Neural crest cell (in vitro differentiated cells): ENCODE measurements at places on chromosomes 6 and 20.
A peak's percentile ranks its signal among the peaks of the same experiment; 100 is the strongest.

DNA sequence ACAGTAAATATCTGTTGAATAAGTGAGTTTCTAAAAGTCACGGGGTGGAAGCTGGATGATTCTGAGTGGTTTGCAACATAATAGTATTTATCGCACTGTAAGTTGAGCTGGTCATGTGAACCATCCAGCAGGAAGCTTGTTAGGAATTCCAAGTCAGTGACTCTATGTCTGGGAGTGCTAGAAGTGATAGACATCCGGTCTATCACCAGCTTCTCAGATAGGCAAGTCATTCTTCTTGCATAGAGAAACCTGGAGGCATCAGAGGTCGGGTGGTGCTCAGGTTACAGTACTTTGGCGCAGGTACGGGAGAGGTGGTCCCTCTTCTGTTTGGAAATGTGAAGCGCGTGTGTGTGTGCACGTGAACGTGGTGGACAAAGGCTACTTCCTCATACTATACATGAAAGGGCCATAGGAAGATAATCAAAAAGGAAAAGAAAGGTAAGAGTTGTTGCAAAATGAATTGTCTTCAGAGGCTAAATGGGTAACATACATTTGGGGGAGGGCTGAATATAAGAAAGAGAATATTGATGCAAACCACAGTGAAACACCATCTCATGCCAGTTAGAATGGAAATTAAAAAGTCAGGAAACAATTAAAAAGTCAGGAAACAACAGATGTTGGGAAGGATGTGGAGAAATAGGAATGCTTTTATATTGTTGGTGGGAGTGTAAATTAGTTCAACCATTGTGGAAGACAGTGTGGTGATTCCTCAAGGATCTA, 299.3 kb upstream of the ZFP64 start:
- DNase-seq: no peak

DNA sequence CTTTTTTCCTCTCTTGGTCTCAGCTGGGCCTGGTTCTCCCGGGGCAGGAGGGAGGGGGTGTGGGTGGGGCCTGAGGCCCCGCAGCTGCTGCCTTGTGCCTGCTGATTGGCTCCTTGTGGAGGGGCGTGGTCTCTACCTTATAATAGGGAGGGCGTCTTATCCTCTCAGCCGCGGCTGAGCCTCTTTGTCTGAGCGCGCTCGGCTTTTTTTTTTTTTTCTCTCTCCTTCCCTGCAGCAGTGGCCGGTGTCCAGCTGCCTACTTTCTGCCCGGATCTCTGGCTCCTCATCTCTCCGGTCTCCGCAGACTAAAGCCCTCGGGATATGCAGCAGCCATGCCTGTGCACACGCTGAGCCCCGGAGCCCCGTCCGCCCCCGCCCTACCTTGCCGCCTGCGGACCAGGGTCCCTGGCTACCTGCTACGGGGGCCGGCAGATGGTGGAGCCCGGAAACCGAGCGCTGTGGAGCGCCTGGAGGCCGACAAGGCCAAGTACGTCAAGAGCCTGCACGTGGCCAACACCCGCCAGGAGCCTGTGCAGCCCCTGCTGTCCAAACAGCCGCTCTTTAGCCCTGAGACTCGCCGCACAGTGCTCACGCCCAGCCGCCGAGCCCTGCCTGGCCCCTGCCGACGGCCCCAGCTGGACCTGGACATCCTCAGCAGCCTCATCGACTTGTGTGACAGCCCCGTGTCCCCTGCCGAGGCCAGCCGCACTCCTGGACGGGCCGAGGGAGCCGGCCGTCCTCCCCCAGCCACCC, 11.1 kb downstream of the FAM110A start:
- peak; percentile 70 for DNase-seq

GRCh38 chr20:36496707-36497669, 44.3 kb upstream of the MYL9 start:
- DNase-seq: no peak

DNA sequence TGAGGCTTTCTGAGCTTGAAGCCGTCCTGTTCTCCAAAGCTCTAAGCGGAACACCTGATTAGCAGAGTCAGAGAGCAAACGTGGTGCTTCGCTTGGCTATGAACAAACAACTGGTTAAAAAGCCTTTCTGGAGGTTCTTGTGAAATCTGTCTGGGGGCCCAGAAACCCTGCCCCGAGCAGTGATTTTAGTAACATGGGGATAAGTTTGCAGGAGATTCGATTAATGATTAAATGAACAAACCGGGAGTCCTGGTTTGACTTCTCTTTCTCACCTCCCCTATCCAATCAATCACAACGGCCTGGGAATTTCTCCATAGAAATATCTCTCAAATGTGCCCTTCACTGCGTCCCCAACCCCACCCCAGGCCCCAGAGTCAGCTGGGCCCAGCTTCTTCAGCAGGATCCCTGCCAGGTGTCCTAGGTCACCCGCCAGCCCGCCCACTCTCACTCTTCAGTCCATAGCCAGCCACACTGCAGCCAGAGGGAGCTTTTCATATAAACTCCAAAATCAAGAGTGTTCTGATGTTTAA, 43.6 kb downstream of the ZDHHC14 start:
- no peak for DNase-seq

- no peak for DNase-seq
Measured at GRCh38 chr6:38679668-38680067, 23.3 kb downstream of the GLO1 start.

GRCh38 chr6:14464055-14464454, 346.5 kb downstream of the CD83 start:
- DNase-seq: no peak

DNA sequence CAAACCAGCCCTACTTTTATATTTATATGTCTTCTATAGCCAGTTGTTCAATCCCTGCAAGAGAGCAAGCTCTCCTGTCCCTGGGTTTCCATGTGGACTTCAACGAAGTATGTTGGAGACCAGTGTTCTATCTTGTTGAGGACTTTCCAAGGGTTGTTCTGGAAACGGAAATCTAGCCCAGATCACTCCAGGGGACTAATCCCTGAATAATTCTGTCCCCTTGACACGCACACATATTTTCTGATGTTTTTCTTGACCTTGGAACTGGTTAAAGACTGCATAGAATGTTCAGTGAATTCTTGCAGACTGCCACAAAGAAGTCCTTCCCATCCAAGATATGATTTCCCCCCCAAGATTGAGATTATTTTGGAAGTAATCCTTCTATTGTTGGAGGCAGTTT, 9.5 kb upstream of the MYLK2 start:
- DNase-seq: no peak

GRCh38 chr6:170199716-170200115, 91.2 kb downstream of the DLL1 start:
- DNase-seq: no peak

DNA sequence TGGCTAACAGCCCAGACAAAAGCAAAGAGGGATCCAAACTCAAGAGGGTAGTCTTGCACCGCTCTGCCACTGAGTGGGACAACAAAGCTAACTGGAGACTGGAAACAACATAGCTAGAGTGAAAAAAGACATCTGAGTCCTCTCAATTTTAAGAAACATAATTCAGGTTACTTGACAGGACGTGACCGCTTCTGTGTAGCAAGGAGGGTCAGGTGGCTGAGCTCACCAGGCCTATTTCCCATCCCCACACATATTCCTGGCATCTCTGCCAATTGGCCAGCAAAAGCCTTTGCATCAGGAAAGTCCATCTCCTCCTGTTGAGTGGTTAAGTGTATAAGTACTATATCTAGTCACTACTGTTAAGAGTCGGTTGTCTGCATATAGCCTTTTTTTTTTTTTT, 25.3 kb upstream of the TBC1D20 start:
- DNase-seq: no peak

DNA sequence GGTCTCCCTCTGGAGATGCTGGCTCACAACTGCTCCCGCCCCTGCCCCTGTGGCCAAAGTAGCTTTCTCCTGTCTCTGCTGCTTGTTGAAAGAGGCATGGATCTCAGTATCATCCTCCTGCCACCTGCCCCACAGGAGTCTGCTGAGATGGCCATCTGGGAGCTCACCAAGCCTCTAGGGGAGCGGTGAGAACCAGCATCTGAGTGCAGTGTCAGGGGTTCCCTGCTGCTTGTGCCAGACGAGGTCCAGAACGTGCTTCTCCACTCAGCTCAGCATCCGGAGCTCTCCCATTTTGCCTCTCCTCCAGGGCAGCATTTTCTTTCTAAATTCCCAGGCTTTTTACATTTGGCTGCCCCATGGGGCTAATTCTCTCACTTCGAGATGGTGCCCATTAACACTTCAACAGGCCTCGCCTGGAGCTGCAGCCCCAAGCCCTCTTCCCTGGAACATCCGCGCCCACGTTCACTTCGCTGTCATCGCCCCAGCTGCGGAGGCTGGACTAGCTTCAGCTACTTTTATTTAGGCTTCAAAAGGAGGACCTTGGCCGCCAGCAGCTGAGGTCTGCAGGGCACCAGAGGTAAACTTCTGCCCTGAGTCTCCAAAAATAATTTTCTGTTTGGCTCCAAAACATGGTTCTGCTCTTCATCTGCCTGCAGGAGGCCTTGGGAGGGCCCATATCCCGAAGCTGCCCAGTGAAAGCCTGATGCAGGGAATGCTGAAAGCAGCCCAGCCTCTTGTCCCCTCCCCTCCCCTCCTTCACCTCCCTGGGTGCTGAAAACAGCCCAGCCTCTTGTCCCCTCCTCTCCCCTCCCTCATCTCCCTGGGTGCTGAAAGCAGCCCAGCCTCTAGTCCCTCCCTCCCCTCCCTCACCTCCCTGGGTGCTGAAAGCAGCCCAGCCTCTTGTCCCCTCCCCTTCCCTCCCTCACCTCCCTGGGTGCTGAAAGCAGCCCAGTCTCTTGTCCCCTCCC, 25.2 kb upstream of the MLN start:
- no peak for DNase-seq

DNA sequence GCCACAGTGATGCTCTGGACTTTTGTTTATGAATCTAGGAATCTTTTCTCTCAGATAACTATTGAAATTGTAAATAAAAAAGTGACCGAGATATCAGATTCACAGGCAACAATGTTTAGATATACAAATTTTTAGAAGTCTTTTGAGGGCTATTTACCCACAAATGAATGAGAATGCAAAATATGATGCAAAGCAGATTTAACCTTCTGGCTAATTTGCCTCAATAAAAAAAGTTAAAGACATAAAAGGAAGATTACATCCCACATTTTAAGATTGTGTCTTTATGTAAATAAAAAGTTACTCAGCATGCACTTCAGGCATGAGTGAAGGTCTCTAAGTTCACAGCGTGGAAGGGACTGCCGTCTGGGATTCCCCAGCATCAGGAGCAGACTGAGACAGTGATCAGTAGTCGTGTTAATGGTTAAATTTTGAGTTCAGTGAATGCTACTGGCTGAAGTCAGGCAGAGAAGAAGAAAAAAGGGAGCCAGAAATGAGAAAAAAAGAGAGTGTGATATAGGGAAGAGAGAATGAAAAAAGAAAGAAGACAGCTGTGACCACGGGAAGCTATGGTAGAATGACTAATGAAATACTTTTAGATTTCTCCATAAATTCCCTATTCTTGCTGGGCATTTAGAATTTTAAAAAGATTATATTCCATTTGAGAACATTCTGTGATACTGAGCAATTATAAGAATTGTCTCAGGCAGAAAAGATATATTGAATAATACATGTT, 93.6 kb downstream of the MYB start:
- no peak for DNase-seq

- peak; percentile 70 for DNase-seq
Measured at GRCh38 chr6:24494821-24495795, at the start of gene ALDH5A1. TSS of gene ALDH5A1 (plus strand) at chr6:24494969. CDS start at chr6:24494997, 28 bp downstream.
